ENCODE measurements at places on chromosomes 3 and 15. TPM values are rescaled to one million over a fixed set of nuclear protein-coding genes. Genes with fewer than 3 reads are reported as not detected.

DNA sequence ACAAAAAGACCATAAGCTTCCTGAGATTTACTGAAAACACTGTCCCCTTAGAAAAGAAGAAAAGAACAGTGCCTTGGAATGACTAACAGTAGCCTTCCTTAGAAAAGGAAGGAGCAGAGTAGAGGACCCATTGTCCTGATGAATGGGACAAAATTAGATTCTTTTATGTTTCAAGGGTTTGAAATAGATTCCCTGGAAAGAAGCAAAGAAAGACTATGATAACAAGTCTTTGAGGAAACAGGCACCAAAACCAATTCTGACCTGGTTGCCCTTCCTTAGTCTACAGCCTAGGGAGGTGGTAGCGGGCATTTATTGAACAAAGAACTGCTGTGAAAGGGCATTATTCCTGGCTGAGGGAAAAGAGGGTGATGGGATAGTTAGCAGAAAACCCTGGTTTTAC lies 1024.8 kb downstream of the TBL1XR1 start:
- DNase-seq: no peak

GRCh38 chr3:160779040-160779439 lies 23.0 kb downstream of the PPM1L start:
- no peak for DNase-seq

Gene PROS1
- total RNA-seq: 0.32 TPM

DNA sequence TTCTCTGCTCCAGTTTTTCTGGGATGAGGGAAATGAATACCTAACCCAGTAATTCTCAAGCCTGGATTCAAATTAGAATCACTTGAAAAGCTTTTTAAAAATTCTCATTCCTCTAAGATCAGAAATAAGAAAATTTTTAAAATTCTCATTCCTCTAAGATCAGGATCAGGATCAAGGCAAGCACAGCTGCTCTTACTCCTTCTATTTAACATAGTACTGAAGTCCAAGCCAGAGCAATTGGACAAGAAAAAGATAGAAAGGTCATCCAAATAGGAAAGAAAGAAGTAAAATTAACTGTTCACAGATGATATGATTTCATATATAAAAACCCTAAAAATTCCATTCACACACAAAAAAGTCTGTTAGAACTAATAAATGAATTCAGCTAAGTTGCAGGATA lies 24.2 kb upstream of the CLRN1 start:
- no peak for DNase-seq

DNA sequence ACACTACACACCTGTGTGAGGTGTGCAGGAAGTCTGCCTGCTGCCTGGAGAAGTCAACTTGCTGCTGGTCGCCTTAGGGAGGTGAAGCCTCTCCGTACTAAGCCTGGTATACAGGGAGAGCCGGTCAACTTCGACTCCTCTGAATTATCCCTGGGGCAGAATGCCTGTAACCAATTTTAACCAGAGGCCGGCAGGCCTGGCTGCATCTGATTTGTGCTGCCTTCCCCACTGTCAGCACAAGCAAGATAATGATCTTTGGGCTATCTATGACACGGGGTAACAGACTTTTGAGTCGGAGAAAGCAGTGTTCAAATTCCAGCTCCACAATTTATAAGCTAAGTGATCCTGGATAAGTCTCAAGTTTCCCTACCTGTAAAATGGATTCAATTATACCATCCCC lies 42.3 kb downstream of the MAGEF1 start:
- no peak for DNase-seq

- DNase-seq: no peak
Measured at GRCh38 chr3:120597445-120598049, 1.4 kb downstream of the NDUFB4 start.

DNA sequence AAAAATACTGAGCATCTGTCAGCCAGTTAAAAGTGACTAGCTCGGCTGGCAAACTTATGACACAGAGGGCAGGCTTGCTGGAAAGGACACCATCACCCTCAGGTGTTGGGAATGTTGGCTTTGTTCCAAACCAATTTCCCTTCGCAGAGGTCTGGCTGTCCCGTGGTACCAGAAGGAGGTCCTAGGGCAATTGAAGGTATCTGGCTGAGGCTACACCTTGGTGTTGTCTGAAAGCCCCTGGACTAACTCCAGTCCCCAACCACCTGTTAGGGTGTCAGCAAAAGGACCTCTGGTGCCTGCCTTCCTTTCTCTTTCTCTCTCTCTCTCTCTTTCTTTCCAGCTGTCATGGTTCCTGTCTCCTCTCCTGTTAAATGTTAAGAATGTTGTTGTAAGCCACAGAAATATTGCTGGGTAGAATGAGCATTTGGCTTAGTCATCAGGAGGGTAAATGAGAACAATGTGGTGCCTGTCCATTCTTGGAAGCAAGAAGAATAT lies 12.5 kb downstream of the PRR20G start:
- DNase-seq: no peak

Gene PAK6
- total RNA-seq: 0.35 TPM

DNA sequence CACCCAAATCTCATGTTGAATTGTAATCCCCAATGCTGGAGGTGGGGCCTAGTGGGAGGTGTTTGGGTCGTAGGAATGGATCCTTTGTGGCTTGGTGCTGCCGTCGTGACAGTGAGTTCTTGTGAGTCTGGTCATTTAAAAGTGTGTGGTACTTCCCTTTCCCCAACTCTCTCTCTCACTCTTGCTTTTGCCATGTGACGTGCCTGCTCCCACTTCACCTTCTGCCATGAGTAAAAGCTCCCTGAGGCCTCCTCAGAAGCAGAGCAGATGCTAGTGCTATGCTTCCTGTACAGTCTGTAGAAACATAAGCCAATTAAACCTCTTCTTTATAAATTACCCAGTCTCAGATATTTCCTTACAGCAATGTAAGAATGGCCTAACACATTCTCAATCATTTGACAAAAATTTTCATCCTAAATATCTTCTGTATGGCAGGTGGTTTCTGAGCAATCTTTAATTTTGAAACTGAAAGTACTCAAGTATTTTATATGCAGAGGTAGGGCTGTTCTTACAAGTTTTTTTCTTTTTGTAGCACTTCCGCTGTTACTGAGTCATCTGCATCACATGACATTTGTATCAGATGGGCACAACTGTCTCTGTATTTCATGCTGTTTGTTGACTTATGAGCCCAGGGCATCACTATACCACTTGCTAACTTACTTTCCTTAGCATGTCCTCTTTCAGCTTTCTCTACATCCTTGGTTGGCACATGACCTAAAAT lies 8.8 kb downstream of the RPL39L start:
- peak; percentile 23 for DNase-seq

GRCh38 chr15:54101664-54102270 lies 123.5 kb downstream of the UNC13C start:
- DNase-seq: no peak

- DNase-seq: no peak
Measured at GRCh38 chr3:2929574-2929973, 180.6 kb downstream of the IL5RA start.

DNA sequence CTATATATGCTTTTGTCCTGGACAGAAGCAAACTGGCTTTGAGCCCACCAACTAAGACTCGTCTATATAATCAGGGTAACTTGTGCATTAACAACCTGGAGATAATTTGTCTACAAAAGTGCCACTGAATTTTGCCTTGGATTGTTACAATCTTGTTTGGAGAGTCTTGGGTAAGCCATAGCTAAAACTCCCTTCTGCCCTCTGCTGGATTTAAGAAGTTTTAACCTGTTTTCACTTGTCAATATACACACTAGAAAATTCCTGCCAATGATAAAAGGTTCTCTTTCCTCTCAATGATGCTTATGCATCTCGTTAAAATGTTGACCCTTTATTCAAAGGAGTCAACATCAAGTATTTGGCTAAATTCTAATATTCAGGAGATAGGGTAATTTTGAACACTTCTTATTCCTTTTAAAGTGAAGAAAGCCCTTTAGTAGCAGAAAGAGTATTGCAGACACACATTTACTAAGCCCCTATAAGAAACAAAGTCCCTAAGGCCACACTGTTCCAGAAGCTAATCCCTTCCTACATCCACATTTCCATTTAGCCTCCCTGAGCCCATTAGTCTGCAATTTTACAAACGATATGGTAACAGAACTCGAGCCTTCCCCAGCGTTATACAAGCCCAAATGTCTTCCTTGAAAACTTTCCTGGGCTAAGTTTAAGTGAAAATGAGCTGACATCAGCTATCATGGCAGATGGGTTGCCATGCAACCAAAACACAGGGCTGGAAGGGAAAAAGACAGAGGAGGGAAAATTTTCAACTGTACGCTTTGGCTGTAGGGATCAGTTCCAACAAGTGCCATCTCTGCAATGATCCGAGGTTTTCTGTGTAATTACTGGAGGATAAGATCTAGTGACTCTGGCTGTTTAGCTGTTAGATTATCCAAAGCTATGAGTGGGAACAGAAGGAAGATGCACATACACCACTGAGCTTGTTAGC lies 75.9 kb upstream of the FGF12 start:
- DNase-seq: no peak

DNA sequence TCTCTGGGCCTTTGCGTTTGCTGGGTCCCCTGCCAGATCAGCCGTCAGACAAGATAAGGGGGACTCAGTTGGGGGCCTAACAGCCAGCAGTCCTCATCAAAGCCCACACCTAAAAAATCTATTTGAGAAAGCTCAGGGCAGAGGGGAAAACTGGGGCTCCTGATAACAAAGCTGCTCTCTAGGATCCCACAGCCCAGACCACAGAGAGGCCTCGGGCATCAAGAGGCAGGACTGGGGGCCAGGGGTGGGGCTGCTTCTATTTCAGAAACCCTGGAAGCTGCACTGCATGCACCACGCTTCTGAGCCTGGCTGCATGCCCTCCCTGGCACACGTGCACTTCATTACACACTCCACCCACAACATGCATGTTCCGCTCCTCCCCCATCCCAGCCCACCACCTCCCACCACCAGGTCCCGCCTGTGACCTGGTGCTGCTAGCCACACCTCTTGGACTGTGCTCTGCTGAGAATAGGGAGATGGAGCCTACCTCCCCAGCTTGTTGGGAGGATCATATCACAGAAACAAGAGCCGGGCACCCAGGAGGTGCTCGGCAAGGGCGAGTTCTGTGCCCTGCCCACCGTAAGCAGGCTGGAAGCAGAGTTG lies 26.6 kb downstream of the FBLN2 start:
- no peak for DNase-seq

DNA sequence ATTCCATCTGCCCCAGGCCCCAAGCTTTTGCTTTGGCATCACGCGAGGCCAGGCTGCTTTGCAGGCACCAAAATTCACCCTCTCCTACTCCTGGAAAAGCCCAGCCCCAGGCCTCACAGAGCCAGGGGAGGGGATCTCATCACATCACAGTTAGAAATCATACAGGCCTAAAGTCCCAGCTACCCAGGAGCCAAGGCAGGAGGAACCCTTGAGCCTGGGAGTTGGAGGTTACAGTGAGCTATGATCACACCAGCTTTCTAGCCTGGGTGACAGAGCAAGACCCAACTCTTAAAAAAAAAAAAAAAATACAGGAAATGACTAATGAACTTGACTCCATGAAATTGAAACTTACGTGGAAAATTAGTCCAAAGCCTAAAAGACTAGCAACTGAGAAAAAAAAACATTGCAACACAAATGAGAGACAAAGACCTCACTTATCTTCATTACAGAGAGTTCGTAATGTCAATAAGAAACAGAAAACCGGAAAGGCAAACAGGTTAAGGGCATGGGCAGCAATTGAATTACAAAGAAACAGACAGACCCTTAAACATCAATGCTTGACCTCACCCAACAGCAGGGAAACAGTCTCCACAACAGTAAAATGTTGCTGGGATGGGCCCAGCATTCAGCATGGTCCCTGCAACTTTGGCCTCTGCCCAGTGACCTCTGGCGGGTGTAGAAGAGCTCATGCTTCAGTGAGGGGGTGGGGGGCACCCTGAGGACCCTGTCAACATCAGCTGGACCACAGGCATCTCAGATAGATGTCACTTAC lies 151.5 kb downstream of the LRRK1 start:
- no peak for DNase-seq

GRCh38 chr3:149581681-149582370 lies 76.0 kb downstream of the WWTR1 start:
- DNase-seq: no peak

DNA sequence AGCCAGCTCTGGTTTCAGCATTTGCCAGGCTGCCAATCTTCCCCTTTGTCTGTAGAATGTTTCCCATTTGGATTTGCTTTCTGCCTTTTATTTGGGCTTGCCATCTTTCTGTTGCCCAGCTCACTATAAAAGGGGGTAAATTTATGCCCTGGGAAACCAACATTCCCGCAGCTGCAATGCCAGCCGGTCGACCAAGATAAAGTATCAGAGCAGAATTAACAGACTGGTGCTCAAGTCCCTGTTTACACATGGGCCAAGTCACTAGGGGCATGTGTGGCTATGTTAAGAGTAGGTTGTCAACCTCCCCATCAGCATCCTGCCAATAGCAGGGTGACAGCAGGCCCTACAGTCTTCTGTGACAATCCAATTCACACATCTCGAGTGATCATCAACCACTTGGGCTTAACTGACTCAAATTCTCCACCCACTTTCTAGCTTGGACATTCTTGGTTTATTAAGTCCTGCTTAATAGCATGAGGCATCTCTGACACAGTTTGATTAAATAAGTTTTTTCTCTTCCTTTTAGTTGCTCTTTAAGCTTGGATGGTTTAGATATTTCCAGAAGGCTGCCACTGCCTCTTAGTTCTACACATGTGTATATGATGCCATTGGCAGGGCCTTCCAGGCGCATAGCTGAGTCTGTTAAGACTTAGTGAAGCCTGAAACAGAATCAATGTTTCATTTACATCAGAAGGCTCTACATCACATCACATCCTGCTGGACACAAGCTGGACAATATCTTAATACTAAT lies 24.1 kb upstream of the VEPH1 start:
- DNase-seq: no peak

GRCh38 chr3:58332575-58333188 lies at the start of gene PXK:
Gene PXK, plus strand, starts transcription at chr3:58332892. Its CDS starts 97 bp downstream, at chr3:58332989.
- DNase-seq: peak; percentile 87

- DNase-seq: no peak
Measured at GRCh38 chr3:144921710-144922109, 950.1 kb downstream of the DIPK2A start.

Gene TRAT1
- total RNA-seq: 12.3 TPM

DNA sequence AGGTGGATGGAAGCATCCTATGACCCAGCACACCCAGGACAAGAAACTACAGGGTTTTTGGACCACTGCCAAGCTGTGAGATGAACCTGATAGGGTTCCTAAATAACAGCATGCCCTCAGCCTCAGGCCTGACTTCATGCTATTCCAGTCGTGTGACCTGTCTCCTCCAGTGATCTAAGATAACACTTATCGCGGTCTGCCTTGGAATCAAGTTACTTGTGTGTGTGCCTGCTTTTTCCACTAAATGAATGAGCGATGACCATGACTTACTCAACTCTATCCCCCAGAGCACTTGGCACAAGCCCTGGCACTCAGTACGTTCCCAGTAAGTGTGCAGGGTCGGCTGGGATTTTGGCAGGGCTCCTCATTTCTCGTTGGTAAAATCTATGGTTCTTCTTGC lies 172.7 kb upstream of the TP63 start:
- DNase-seq: no peak

DNA sequence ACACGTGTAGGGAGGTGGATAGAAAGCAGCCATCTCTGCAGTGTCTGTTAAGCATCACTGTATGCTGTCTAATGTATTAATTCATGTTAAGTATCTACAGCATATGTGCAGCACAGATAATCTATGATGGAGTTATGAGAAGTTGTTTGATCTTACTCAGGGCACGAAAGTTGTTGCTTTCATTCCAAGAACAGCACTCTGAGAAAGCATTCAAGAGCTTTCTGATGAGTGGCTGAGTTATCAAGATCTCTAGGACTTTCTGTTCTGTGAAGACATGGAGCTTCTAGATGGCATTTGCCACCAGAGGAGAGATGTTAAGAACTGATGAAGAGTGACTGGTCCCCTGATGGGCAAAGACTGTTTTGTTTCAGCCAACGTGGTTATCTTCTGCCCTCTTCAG lies 22.6 kb upstream of the TPRG1 start:
- DNase-seq: no peak

Data from activated naive CD8-positive, alpha-beta T cell treated with anti-CD3 and anti-CD28 coated beads for 36 hours (primary cell).